Gastrocnemius medialis (tissue), 4 donors: ENCODE measurements at places on chromosomes 16 and 17. TPM values are rescaled to one million over a fixed set of nuclear protein-coding genes. Genes with fewer than 3 reads are reported as not detected.

The KRT39 gene
- total RNA-seq: not detected

The SLC13A5 gene
- total RNA-seq: 0.10 TPM

The RNF112 gene
- 0.58 TPM for total RNA-seq

The MYH2 gene
- 77.8 TPM for total RNA-seq

DNA sequence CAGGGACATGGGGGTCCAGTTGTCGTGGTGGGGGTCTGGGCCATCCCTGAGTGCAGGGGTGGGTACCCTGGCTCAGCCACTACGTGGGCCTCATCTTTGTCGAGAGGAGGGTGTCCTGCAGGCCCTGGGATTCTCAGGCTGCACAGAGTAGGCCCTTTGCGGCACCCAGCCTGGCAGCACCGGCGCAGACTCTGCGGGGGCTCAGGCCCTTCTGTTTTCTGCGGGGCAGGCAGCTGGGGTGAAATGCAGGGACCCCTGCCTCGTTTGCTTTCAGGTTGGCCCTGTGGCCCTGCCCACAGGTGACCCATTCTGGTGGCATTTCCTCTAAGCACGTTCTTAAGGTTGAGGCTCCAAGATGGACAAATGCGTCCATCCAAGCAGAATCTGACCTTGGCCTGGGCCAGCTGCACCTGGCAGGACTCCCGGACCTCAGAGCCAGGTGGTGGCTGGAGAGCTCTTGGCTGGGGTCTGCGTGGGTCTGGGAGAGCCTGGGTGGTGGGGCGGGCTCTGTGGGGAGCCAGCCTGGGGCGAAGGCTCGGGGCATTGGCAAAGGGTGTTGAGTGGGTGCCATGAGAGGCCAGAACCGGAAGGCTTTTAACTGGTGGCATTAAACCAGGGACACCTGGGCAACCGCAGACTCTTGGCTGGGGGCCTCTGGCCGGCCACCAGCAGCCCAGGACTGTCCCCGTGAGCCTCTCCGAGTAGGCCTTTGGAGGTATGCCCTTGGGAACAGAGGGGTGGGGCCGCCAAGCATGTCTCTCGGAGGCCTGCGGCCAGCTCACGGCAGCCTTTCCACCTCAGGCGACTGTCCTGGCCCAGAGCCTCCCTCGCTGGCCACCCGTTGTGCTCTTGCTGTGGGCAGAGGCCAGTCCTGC, 16.9 kb downstream of the PRSS27 start:
- DNase-seq: peak; percentile 97

DNA sequence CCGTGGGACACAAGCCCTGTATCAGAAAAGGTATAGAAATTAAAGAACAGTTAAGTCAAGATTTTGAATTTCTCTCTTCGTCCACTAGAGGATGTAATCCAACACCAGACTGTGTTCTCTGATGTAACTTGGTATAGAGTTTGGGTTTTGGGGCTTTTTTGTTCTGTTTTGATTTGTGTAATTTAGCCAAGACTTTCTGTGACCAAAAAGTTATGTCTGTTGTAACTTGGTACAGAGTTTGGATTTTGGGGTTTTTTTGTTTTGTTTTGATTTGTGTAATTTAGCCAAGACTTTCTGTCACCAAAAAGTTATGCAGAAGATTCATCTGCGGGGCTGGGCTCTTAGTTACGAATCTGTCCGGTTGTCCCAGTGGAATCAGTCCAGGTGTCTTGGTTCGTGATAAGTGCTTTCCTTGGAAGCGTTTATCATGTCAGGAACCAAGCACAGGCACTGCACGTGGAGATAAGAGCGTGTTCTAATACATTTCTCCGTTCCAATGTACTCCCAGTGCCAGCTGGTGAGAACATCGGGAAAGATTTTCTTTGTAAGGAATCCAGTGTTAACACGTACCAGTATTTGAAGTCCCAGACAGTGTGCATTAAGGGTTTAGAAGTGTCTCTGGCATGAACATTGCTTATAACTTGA, 44.1 kb upstream of the SEC14L1 start:
- no peak for DNase-seq

GRCh38 chr16:50666658-50667496, 14.2 kb downstream of the SNX20 start:
- no peak for DNase-seq
